ENCODE measurements at places on chromosomes 3 and 15. TPM values are rescaled to one million over a fixed set of nuclear protein-coding genes. Genes with fewer than 3 reads are reported as not detected.

DNA sequence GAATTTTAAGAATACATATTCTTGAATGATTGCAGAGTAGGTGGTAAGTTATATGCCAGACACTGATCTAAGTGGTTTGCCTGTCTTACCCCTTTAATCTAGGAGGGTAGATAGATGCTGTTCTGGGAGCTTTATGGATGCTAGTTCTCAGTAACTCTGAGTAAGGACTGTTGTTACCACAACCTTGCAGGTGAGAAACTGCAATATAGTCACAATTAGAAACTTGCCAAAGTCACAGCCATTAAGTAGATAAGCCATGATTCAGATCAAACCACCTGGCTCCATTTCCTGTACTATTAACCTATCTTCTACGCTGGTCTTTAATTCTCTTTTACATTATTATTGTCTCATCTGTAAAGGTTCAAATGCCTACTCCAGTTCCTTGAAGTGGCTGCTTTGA is 46.8 kb downstream of the UBE2E2 start:
- DNase-seq, result no peak

DNA sequence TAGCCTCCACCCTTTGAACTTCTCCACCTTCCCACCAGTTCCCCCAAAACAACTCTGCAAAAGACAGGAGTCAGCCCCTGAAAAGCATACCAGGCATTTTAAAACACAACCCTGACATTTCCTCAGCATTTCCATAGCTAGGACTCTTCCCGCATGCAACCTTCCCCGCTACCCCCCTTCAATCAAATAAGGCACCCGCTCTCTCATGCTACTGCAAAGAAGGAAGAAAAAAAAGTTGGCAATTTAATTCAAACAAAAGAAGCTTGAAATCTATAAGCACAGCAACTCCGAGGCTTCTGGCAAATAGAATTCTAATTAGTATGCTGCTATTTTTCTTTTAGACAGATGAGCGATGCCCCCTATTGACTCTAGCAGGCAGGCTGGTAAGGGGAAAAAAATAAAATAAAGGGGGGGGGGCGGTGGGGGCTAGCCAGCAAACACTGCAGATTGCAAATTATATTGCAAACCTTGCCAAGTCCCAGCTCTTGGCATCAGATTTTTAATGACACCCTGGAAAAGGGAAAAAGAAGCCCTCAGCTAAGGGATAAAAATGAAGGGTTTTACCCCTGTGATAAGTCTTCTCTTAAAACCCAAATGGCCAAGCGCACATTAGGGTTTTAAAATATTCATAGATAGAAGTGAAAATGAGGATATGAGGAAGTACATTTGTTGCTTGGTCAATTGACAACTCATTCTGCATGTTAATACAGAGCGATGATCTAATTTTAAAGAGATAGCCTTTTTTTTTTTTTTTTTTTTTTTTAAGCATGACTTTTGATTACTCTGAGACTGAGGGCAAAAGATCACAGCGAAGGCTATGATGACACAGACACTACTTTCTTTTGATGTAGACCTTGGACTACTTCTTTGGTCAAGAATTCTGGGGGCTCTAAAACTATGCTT is 255.2 kb downstream of the NR2F2 start:
- DNase-seq, result no peak

DNA sequence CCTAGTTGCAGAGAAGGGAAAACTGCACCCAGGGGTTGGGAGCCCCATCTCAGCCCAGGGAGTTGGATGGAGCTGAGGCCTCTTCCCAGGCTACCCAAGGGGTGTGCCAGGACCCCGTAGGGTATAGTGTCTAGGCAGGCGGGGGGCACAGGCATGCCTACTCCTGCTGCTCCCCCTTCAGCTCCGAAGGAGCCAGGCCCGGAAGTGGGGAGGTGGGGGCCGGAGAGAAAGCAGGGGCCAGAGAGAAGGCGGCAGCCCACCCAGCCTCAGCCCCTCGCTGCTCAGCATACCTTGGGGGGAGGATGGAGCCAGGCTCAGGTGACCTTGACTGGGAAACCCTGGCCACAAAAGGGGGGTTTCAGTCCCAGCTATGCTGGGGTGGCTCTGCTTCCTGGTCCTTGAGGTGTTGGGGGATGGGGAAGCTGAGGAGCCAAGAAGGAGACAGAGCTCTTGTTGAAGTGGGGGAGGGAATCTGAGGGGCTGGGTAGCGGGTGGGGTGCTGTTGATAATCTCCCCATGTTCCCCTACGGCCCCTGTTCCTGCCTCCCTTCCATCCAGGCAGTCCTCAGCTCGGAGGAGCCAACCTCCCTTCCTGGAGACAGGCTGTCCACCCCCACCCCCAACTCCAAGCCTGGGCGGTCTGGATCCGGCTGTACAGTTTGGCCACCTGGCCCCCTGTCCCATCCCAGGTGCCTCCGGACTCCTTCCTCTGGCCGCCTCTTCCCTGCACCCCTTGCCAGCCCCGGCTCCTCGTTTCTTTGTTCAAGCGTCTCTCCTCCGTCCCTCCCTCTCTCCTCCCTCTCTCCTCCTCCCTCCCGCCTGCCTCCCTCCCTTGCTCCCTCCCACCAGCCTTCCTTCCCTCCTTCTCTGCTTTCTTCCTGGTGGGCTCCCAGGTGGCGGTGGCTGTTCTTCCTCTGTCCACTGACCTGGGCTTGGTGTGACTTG is 1.7 kb downstream of the SEMA3F start:
- no peak for DNase-seq

GRCh38 chr3:170528726-170529125 is 57.1 kb downstream of the SLC7A14 start:
- DNase-seq, result no peak

Gene CELF6
- polyA plus RNA-seq, result 3.9 TPM

Gene MYD88
- polyA plus RNA-seq, result 25.0 TPM
